ENCODE measurements at places on chromosomes 5 and 9.
A peak's percentile ranks its signal among the peaks of the same experiment; 100 is the strongest.

GRCh38 chr9:82911996-82912395, 150.9 kb downstream of the RASEF start:
- DNase-seq = no peak

DNA sequence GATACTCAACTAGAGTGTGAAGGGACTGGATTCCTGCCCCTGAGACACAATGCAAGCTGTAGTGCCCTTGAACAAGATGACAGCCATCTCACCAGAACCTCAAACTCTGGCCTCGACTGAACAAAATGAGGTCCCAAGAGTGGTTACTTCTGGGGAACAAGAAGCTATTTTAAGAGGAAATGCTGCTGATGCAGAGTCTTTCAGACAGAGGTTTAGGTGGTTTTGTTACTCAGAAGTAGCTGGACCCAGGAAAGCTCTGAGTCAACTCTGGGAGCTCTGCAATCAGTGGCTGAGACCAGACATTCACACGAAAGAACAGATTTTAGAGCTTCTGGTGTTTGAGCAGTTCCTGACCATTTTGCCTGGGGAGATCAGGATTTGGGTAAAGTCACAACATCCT, 2.4 kb downstream of the ZNF483 start:
- DNase-seq = no peak

DNA sequence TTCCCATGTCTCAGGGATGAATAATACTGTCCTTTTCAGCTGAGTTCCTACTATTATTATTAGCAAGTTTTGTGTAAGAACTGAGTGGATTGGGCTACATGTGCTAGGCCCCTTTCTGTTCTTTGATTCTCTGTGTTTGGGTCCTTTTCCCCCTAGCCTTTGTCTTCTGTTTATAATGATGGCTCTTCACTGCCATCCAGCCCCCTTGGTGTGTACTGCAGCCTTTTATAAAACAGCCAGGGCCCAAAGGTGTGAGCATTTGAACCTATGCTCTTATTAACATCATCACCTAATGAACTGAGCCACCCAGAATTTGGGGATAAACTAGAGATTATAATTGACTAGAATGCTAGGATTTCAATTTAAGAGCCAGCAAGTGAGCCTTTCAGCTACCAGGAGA, 52.6 kb downstream of the PLAC8L1 start:
- DNase-seq = no peak

- DNase-seq = no peak
Measured at GRCh38 chr5:163424836-163425235, 12.6 kb upstream of the CCNG1 start.

DNA sequence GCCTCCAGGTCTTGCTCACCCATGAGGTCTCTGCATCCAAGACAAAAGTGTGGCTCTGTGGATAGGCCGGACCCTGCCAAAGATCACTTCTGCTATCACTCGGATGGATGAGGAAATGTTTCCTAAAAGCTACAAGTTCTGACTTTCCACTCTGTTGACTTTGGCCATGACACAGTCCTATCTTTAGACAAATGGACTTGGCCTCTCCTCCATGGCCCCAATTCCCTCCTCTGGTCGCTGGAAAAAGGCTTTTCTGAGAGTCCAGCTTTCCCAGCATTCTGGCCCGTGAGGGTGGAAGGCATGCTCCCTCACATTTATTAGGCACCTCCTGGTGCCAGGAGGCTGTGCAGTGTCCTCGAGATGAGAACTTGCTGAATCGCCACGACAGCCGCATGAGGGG, 83.1 kb downstream of the COL27A1 start:
- no peak for DNase-seq

DNA sequence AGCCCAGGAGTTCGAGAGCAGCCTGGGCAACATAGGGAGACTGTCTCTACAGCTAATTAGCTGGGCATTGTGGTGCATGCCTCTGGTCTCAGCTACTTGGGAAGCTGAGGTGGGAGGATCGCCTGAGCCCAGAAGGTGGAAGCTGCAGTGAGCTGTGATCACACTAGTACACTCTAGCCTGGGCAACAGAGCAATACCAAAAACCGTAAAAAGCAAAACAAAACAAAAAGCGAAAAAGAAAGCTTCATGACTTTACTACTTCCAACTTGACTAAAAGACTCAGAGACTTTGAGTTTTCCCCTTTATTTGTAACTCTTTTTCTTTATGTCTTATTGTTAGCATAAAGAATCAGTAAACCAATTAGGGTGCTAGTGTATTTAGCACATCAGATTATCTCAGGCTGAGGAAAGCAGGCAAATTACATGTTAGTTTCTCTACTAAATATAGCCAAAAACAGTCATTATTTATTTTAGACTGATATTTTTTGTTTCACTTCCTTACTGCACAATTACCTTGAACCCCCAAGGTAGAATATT, 5.4 kb downstream of the RAD17 start:
- DNase-seq = no peak

DNA sequence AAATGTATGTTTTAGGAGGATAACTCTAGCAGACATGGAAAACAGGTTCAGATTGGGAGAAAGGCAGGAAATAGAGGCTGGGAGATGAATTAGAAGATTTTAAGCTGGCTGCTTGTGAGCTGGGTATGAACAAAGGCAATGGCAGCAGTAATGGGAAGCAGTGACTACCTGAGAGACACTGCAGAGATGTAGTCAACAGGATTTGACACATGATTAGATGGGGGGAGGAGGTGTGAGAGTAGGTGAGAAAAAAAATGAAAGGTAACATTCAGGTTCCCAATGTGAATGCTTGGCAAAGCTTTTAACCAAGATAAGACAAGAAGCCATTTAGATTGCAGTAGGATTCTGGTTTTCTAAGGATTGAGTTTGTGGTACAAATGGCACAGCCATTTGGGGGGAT, 22.8 kb upstream of the IFNE start:
- no peak for DNase-seq

- DNase-seq = no peak
Measured at GRCh38 chr5:167029488-167029887, 1262.0 kb upstream of the WWC1 start.

GRCh38 chr5:159095151-159095721, 4.5 kb downstream of the EBF1 start:
- DNase-seq = no peak

DNA sequence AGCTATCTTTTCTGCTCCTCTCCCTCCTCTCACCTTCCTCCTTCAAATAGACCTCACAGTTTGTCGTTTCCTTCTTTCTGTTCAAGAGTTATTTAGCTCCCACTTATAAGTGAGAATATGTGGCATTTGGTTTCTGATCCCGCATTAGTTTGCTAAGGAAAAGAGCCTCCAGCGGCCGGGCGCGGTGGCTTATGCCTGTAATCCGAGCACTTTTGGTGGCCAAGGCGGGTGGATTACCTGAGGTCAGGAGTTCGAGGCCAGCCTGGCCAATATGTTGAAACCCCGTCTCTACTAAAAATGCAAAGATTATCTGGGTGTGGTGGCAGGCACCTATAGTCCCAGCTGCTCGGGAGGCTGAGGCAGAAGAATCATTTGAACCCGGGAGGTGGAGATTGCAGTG, 2101.6 kb downstream of the MAT2B start:
- DNase-seq = no peak

DNA sequence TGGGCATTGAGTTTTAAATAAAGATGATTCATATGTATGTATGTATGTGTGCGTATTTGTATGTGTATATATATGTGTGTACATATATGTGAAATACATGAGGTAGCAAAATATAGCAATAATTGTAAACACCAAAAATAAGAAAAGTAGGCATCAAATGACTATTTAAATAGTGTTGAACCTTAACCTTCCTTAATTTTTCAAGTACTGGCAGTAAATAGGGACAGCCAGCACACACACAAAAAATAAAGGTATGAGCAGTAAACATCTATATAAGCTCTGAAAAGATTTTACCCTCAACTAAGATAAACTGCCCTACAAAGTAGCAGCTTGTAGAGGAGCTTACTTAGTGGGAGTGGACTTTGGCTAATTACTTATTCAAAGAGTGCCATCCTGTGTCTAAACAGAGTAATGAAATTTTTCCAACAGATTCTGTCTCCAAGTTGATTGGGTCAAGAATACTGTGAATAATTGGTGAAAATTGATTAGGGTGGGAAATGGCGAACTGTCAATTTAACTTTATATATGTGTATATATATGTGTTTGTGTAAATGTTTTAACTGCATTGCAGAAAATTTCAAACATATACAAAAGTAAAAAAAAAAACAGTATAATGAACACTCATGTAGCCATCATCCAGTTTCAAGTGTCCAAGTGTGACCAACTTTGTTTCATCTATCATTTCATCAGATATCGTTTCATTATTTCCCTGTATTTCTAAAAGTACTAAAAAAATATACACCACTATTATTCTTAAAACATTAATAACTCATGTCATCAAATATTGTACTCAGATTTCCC, 2.0 kb upstream of the ADAMTS6 start:
- no peak for DNase-seq

DNA sequence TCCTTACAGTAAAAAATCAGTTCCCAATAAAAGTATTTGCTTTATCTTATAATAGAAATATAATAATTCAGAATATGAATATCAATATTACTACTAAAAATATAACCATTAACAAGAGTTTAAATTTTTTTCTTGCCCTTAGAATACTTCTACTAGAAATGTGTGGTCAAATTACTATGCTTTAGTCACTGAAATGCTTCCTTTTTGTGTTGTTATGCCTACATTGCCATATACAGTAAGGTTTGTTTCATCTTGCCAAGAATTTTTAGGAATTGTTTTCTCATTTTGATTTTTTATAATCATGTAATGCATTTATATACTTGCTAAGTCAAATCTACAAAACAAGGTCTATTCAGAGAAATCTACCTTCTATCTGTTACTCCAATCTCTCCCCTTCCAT, 181.7 kb downstream of the CDK5RAP2 start:
- DNase-seq = no peak

DNA sequence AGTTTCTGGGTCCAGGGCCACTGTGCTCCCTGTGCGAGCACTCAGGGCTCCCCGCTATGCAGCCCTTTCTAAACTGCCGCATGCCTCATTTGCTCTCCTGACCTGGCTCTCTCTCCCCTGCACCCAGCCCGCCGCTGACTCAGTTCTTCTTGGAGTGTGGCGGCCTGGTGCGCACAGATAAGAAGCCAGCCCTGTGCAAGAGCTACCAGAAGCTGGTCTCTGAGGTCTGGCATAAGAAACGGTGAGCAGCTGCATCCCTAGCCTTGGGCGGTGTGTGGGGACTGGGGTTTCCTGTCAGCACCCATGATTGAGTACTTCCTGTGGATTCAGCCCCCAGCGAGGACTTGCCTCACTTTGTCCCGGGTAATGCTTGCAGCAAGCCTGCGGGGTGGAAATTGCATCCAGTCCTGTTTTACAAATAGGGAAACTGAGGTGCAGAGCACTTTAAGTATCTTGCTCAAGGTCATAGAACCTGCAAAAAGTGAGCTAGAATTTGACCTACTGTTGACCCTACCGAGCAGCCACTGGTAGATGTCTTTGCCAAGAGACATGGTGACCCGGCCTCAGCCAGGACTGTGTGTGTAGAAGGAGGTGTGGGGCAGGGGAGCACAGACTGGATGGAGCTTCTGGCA, 27.9 kb downstream of the USP20 start:
- peak; percentile 28 for DNase-seq

DNA sequence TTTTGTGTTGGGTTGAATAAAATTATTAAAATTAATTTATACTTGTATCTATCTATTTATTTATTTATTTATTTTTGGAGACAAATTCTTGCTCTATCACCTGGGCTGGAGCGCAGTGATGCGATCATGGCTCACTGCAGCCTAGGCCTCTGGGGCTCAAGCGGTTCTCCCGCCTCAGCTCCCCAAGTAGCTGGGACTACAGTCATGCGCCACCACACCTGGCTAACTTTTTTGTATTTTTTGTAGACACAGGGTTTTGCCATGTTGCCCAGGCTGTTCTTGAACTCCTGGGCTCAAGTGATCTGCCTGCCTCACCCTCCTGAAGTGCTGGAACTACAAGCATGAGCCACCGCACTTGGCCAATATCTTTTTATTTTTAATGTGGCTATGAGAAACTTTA, 134.7 kb upstream of the SPDL1 start:
- DNase-seq = no peak

- DNase-seq = no peak
Measured at GRCh38 chr9:98506422-98507054, 202.2 kb downstream of the GABBR2 start.

DNA sequence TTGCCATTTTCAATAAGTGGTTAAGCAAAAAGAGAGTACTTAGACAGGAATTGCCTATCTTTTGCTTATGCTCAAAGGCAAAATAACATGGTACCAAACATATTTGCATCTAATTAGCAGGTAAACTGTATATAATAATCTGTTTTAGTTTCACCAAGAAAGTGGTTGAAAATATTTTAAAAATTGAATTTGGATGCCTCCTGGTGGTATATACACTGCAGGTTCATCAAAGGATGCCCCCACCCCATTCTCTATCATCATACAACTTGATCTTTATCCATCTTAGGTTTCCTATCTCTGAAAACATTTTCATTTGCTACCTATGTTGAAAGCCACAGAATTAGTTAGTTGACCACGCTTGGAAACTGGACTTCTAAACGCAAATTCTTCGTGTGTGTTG, 47.0 kb upstream of the MROH2B start:
- DNase-seq = no peak

- no peak for DNase-seq
Measured at GRCh38 chr9:29319736-29320513, 1746.6 kb upstream of the C9orf72 start.

GRCh38 chr9:114958844-114959235, 28.4 kb upstream of the TNFSF8 start:
- DNase-seq = no peak

DNA sequence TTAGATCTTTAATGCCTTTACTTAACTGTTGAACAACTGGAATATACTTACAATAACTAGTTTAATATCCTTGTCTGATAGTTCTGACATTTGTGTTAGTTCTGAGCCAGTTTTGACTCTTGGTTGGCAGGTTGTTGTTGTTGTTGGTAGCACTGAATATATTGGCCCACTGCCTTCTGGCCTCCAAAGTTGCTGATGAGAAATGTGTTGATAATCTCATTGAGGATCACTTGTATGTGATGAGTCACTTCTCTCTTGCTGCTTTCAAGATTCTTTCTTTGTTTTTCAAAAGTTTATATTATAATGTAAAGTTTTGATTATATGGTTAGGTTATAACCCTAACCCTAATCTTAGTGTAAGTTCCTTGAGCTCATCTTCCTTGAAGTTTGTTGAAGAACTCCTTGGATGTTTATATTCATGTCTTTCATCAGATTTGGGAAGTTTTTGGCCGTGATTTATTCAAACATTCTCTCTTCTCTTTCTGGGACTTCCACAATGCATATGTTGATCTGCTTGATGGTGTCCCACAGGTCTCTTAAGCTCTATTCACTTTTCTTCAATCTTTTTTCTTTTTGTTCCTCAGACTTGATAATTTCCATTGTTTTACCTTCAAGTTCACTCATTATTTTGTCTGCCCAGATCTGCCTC, 149.7 kb downstream of the FGF18 start:
- no peak for DNase-seq

GRCh38 chr5:10286162-10286861, 21.4 kb downstream of the CMBL start:
- peak; percentile 21 for DNase-seq

Measured in left colon (tissue), 2 donors.